ENCODE measurements at places on chromosomes 1 and 21. TPM values are rescaled to one million over a fixed set of nuclear protein-coding genes. Genes with fewer than 3 reads are reported as not detected.

DNA sequence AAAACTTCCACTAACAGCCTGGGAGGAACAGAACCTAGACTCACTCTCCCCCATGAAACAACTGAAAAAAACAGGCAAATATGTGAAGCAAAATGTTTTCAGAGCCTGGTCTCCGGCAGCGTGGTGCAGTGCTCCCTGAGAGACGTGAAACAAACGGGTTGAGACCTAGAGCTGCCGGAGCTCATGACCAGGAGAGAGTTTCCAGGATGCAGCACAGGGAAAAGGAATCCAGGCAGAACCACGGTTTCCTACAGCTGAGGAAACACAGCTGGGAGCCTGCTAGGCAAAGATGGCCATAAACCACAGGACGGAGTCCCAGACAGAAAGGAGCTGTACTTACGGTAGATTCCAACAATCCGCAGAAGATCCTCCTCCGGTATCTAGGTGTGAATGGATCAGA lies 20.2 kb upstream of the SLC19A1 start:
- no peaks in the 10 kb centered on the region for H3K36me3 ChIP-seq
- no peaks in the 10 kb centered on the region for H3K4me1 ChIP-seq
- no peak for DNase-seq
- H3K27me3 ChIP-seq: peaks cover 33% of the 10 kb centered on the region
- no peak overlapping the region for H3K4me3 ChIP-seq

GRCh38 chr1:36248250-36248894 lies 24.1 kb downstream of the THRAP3 start:
- DNase-seq: no peak
- H3K4me3 ChIP-seq: no peak overlapping the region
- peaks cover 27% of the 10 kb centered on the region for H3K36me3 ChIP-seq
- H3K27me3 ChIP-seq: no peaks in the 10 kb centered on the region
- peak overlapping the region; percentile 9 for H3K27ac ChIP-seq

DNA sequence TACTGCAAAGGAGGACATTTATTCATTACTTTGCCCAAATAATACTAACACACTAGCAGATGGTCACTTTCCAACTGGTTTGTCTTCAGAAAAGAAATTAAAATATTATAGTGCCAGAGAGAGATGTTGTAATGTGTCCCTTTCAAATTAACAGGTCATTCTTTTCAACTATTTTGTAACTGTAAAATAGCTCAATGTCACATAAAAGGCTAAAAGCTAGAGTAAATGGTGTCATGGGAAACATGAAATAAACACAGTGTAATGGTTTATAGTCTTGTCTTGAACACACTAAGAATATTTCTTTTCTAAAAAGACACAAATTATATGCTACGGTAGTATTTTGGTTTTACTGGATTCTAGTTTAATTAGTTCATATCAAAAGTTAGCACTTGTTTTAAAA lies 77.8 kb downstream of the ADGRL2 start:
- no peaks in the 10 kb centered on the region for H3K36me3 ChIP-seq
- H3K4me1 ChIP-seq: no peaks in the 10 kb centered on the region
- DNase-seq: no peak
- H3K27me3 ChIP-seq: no peaks in the 10 kb centered on the region
- H3K27ac ChIP-seq: no peak overlapping the region

DNA sequence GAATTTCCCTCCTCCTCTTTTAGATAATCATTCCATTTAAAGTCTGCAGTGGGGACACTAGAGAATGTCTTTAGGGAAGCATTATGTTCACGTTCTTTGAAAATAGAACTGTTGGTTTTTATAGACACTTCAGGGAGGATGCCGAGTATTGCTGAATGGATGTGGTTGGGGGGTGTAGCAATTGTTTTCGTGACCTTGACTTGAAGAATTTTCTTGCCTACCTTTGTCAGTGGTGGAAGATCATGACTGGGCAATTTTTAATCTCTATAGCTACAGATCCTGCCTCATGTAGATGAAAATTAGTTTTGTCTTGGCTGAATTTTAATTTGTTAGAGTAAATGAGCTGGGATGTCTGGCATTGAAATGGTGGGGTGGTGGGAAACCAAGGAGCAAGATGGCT lies 3.8 kb downstream of the SMG7 start:
- DNase-seq: no peak
- H3K4me1 ChIP-seq: peaks cover 49% of the 10 kb centered on the region
- no peak overlapping the region for H3K27ac ChIP-seq
- H3K27me3 ChIP-seq: no peaks in the 10 kb centered on the region
- peaks cover 33% of the 10 kb centered on the region for H3K36me3 ChIP-seq
- H3K4me3 ChIP-seq: no peak overlapping the region

FASLG gene
- 1.4 TPM for total RNA-seq

SPRR3 gene
- not detected for total RNA-seq

XCL2 gene
- total RNA-seq: not detected

All from activated CD4-positive, alpha-beta T cell treated with anti-CD3 and anti-CD28 coated beads, Interleukin-2, amount 10 ng/mL, durations not matched to agents 7 days and 5 days (primary cell).